ENCODE measurements at places on chromosomes 5 and 9. TPM values are rescaled to one million over a fixed set of nuclear protein-coding genes. Genes with fewer than 3 reads are reported as not detected.

GRCh38 chr9:15121630-15122029, 185.4 kb downstream of the TTC39B start:
- DNase-seq, result no peak

DNA sequence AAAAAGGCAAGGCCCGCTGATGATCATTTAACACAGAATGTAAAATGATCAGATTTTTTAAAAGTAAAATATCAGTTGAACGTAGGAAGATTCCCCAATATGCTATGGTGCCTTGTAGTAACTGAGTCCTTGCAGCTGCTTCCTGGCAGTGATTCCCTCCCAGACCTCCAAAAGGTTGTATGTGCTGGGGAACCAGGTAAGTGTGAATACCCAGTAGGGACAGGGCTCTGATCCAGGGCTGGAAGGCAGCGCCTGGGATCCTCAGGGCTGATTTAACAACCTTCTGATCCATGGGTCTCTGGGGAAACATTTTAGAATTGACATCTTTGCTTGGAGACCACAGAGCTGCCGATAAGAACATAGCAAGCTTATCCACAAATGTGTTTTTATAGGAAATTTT, 76.7 kb upstream of the IL6ST start:
- no peak for DNase-seq

- peak; percentile 59 for DNase-seq
Observed at GRCh38 chr5:172059661-172060100, 53.2 kb upstream of the FBXW11 start.

DNA sequence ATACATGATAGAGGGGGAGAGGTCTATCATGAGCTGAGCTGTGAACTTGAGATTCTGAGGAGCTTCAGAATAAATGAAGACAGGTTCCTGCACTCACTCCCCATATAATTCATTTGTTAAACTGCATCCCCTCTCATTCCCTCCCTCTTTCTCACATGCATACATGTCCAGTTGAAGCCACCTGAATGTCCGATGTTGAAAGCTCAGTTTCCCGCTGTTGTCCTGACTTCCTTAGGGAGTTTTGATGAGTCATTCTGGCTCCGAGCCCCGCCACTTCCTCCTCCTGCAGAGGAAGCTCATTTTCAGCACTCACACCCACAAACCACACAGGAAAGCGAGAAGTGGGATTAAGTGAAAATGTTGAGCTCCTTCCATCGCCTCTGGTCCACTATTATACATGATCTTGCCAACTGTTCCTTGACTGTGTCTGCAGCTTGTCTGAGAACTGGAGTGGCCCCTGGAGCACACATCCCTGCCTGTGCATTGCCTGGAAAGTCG, 121.2 kb downstream of the CEMIP2 start:
- DNase-seq, result no peak

DNA sequence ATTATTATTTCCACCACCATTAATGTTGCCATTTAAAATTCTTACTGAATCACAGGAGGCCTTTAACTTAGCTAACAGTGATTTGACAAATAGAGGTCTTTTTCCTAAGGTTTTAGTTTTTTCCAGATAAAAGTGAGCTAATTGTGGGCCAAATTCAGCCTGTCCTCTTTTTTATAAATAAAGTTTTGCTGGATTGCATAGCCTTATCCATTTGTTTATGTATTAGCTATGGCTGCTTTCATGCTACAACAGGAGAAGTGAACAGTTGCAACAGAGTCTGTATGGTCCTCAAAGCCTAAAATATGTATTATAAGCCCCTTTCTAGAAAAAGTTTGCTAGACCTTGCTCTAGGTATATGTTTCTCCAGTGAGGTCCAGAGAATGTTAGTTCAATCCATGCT, 172.4 kb downstream of the GDNF start:
- DNase-seq, result no peak

- no peak for DNase-seq
Observed at GRCh38 chr5:88158056-88158455, 110.6 kb downstream of the TMEM161B start.

DNA sequence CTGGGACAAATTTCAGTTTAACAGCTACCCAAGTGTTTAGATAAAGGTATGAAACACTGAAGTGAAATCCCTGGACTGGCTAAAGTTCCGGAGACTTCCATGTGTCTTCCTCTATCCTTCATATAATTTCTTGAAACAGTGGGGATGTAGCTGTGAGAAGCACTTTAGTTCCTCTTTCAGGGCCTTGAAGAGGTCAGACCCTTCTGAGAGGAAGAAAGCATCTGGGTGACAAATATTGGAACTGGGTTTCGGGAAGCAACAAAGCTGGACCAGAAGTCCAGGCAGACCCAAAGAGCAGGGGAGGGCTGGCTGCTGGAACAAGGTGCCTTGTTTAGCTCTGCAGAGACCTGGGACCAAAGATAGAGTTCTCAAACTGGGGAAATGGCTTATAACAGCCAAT, 75.4 kb upstream of the ZFAND5 start:
- DNase-seq, result no peak

DNA sequence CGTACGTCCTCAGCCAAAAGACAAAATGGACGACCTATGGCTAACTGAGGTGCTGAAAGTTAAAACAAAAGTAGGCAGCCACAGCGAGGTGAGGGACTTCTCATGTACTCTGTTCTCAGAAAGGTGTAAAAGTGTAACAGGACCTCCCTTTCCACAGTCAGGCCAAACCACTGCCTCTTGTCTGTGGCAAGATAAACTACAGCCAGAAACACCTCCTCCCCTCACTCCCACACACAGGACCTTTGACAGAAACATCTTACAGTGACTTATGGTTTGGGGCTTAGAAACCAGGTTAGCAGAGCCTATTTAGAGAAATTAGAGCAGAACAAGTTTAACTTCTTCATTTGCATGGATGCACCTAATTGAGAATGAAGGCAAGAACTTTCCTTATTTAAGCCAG, 499.1 kb upstream of the GRIN3A start:
- no peak for DNase-seq

DNA sequence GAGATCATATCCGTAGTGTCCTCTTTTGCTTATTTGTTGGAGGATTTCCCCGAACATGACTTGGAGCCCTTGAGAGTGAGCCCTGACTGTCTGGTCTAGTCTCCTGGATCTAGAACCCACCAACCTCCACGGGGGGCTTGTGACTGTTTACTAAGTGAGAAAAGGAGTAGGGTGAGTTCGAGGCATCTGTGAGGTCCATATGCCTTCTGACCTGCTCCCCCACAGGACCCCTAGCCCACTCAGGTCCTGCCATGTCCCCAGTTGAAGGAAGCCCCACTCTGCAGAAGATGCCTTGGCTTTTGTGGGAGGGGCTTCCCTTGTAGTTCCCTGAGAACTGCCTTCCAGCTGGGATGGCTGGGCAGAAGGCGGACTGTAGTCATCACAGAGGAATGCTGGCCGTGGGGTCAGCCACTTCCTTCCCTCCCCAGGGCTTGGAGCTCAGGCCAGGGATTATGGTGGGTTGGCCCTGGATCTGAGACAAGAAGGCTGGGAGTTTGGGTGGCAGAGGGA, 7.0 kb upstream of the IRF1 start:
- peak; percentile 91 for DNase-seq

DNA sequence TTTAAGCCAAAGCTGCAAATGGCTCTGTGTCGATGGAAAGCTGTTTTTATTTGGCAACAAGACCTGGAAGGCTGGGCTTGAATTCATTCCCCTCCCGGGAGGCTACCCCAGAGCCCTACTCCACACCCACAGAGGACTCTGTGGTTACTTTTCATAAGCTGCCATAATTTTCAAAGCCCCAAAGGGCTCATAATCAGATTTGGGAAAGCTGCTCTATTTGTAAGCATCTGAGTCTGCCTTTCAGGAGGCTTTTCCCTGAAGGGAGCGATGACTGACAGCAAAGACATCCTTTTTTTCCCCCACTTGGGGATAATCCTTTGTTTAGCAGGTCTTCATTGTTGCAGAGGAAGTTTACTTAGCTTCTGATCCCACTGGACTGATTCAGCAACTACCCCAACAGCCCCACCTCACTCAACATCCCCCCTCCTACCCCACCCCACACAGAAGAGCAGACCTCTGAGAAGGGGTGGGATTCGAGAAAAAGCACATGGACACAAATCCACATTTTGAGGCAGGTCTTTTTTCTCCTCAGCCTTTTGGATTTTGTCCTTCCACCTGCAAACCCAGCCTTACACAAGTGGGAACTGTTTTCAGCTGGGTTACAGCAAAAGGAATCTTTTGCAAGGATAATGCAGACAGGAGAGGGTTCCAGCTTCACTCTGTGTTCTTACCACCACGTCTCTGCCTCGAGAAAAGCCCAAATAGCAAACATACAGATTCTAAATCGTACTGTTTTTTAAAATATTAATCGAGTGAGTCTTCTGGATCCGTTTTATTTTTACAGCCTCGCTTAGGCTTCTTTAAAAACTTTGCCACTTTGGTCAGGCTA, 244.4 kb upstream of the TUT7 start:
- no peak for DNase-seq

GRCh38 chr9:114883709-114884108, 46.7 kb downstream of the TNFSF8 start:
- no peak for DNase-seq

GRCh38 chr5:125043781-125044391, 297.4 kb upstream of the ZNF608 start:
- DNase-seq, result no peak

DNA sequence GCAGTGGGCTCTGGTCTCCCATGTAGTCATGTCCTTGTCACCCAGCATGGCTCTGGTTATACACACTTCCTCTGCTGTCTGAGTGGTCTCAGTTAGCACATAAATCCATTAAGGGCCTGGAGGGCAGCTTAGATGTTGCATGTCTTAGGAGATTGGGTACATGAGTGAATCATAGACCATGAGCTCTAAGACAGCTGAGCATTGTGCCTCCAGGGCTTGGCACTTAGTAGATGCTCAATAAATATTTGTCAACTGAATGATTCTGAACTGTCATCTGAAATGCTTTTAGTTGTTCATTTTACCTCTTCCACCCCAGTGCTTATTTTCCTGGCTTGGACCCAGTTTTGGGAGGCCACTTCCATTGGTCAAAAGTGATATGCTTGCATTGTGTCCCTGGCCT, 135.6 kb downstream of the BOD1 start:
- DNase-seq, result no peak

GRCh38 chr5:103291606-103292005, 33.0 kb downstream of the MACIR start:
- no peak for DNase-seq

- DNase-seq, result no peak
Observed at GRCh38 chr5:14584848-14585247, 3.3 kb downstream of the OTULINL start.

- no peak for DNase-seq
Observed at GRCh38 chr9:131997779-131998178, 81.9 kb downstream of the MED27 start.

- DNase-seq, result no peak
Observed at GRCh38 chr5:115321309-115321708, 24.9 kb upstream of the CCDC112 start.

- no peak for DNase-seq
Observed at GRCh38 chr5:88824892-88825583, 57.9 kb downstream of the MEF2C start.

GRCh38 chr9:75084081-75084672, 3.8 kb downstream of the NMRK1 start:
- no peak for DNase-seq

- no peak for DNase-seq
Observed at GRCh38 chr5:116038817-116039216, 6.5 kb downstream of the ARL14EPL start.

DNA sequence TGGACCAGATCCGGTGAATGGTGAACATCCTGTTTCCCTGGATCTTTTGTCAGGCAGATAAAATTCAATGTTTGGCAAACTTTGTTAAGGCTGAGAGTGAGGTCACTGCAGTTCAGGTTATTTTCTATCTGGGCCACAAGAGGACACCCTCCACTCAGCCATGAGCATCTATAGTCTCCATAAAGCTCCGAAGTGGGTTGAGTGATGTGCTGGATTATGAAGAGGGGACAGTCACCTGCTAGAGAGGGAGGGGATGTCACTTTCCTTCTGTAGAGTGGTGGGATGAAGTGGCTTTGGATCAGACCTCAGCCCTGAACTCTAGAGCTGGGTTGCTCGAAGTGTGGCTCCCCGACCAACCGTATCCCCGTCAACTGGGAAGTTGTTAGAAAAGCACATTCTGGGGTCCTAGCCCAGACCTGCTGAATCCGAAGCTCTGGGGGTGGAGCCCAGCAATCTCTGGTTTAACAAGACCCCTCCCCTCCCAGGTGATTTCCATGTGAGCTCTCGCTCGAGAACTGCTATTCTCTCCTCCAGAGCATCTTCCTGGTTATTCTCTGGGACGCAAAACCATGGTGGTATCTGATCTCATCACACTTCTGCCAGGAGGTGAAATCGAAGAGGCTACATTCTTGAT, 31.8 kb upstream of the FGF1 start:
- no peak for DNase-seq

- DNase-seq, result no peak
Observed at GRCh38 chr5:137155261-137156000, 343.7 kb downstream of the SPOCK1 start.

Gene CAAP1
- 10.4 TPM for total RNA-seq

Gene TLN1
- total RNA-seq, result 622 TPM

Gene HEMGN
- not detected for total RNA-seq

Gene HAVCR2
- total RNA-seq, result 14.9 TPM

Gene CKMT2
- total RNA-seq, result 18.9 TPM

Gene FCN1
- total RNA-seq, result 27.9 TPM

Gene PCDHGA6
- total RNA-seq, result 3.1 TPM

Gene EGFLAM
- 132 TPM for total RNA-seq

Gene DAB2IP
- total RNA-seq, result 86.1 TPM

Gene HSPB3
- total RNA-seq, result not detected

Gene C9orf152
- not detected for total RNA-seq

Gene SLC46A2
- total RNA-seq, result 0.35 TPM

Gene ITK
- 4.5 TPM for total RNA-seq

Gene BTNL8
- total RNA-seq, result 0.96 TPM

Gene CEP120
- 13.4 TPM for total RNA-seq

Gene LCN9
- not detected for total RNA-seq

Gene STPG3
- not detected for total RNA-seq

Gene SIMC1
- 11.5 TPM for total RNA-seq

Gene EIF4E1B
- not detected for total RNA-seq

Gene CCT5
- 202 TPM for total RNA-seq

Measured in mesenteric fat pad (tissue), 1 donor.